MG63 (cell line): ENCODE measurements at places on chromosomes 11 and 22. TPM values are rescaled to one million over a fixed set of nuclear protein-coding genes. Genes with fewer than 3 reads are reported as not detected.

The BRMS1 gene
- 119 TPM in 2 replicates for total RNA-seq

The RIN1 gene
- total RNA-seq = 45.3 and 65.7 TPM in 2 replicates

The CCDC15 gene
- total RNA-seq = 1.5 and 3.9 TPM in 2 replicates

The OR8H2 gene
- total RNA-seq = not detected in 2 replicates

The TRIM29 gene
- total RNA-seq = not detected in 2 replicates

The PLAAT2 gene
- not detected in 2 replicates for total RNA-seq

The MISFA gene
- total RNA-seq = not detected in 2 replicates

The KCNJ1 gene
- not detected in 2 replicates for total RNA-seq

The IRAG1 gene
- not detected in 2 replicates for total RNA-seq

The DRD2 gene
- 2.7 TPM in 1 of 2 replicates, not detected in the other for total RNA-seq

The MMP7 gene
- not detected in 2 replicates for total RNA-seq

GRCh38 chr11:14218728-14219127 lies 140.3 kb downstream of the RRAS2 start:
- DNase-seq = no peak

GRCh38 chr22:20517422-20517821 lies 10.0 kb downstream of the MED15 start:
- DNase-seq = no peak

DNA sequence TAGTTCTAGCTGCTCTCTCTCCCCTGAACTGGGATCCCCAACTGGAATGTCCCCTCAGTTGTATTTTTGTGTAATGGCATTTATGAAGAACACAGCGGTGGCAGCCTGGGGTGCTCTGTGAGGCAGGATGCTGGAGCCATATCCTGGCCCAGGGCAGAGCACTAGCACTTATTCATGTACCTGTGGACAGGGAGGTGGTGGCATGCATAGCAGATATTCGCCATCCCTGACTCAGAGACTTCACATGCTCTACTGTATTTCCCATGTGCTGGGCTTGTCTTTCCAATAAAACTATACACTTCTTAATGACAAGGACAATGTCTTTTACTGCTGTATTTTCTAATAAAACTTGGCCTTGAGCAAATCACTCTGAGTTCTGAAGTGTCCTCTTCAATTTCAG lies 125.3 kb downstream of the ADAMTS15 start:
- DNase-seq = no peak

DNA sequence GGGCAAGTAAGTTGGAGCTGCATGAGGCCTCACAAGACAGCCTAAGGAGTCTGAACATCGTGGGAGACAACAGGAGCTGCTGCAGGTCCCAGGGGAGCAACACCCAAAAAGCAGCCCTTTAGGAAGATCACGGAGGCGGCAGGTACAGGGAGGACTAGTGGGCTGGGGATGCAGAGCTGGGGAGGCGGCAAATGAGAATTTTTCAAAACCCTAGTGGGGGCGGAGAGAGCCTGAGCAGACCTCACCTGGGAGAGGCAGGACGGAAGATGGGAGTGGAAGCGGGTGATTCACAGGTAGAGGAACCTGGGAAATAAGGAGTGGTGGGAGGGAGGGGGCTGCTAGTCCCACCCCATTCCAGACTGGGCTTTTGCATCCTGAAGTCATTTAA lies 42.1 kb downstream of the DKK3 start:
- no peak for DNase-seq

GRCh38 chr11:46383974-46384701 lies 2.7 kb downstream of the MDK start:
- no peak for DNase-seq

- DNase-seq = no peak
Observed at GRCh38 chr11:47259232-47259977, 1.6 kb downstream of the NR1H3 start.

DNA sequence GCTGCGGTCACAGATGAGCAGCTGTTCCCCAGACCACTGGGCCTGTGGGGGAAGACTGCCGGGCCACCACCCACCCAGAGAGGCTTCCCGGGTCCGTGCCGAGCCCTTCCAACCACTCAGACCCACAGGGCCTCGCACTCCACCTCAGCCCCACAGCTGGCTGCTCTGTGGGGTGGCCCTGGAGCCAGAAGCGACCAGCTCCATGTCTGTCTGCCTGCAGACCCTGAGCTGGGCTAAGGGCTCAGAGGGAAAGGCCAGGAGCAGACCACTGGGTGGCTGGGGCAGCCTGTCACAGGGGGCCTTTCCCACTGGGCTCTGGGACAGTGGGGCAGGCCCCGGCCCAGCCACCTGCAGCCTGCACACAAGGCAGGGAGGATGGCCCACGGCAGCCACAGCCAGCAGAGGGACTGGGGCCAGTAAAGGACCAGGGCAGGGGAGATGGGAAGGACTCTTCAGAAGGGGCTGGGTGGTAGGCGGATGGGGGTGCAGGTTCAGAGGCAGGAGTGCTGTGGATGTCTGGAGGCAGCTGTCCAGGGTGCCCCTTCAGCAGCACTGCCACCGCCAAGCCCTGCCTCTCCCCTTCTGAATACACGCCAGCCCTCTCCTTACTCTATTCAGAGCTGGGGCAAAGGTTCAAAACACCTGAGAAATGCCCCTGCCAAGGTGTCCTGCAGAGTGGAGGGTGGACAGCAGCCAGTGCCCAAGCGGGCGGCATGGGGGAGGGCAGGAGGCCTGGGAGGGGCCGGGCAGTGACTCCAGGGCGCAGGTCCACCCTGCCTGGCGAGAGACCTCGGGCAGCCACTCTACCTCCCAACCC lies 32.2 kb downstream of the GNB1L start:
- no peak for DNase-seq

- DNase-seq = no peak
Observed at GRCh38 chr22:46111645-46112306, 38.5 kb upstream of the PPARA start.

DNA sequence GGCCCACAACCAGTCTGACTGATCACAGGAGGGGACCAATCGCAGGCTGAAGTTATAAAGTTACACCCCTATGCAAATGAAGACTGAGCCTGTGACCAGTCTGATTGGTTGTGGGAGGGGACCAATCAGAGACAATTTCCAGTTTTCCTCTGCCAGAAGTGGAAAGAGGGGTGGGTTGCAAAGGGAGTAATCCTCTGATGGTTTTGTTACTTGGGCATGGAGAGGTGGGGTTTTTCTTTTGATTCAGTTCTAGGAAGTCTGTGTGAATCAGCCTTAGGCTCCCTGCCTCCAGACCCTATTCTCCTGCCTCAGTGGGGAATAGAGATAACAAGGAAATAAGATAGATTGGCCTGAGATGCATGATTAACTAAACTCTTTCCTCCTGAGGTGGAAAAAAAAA lies 9.9 kb downstream of the OR6M1 start:
- no peak for DNase-seq

DNA sequence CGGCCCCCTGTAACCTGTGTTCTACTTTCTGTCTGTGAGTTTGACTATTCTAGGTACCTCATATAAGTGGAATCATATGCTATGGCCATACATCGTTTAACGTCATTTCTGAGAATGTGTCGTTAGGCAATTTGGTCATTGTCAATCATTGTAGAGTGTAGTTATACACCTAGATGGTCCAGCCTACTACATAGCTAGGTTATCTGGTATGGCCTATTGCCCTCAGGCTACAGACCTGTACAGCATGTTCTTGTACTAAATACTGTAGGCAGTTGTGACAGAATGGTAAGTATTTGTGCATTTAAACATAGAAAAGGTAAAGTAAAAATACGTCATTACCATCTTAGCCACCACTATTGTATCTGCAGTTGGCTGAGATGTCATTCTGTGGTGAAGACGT lies 35.2 kb downstream of the MYO7A start:
- DNase-seq = no peak

DNA sequence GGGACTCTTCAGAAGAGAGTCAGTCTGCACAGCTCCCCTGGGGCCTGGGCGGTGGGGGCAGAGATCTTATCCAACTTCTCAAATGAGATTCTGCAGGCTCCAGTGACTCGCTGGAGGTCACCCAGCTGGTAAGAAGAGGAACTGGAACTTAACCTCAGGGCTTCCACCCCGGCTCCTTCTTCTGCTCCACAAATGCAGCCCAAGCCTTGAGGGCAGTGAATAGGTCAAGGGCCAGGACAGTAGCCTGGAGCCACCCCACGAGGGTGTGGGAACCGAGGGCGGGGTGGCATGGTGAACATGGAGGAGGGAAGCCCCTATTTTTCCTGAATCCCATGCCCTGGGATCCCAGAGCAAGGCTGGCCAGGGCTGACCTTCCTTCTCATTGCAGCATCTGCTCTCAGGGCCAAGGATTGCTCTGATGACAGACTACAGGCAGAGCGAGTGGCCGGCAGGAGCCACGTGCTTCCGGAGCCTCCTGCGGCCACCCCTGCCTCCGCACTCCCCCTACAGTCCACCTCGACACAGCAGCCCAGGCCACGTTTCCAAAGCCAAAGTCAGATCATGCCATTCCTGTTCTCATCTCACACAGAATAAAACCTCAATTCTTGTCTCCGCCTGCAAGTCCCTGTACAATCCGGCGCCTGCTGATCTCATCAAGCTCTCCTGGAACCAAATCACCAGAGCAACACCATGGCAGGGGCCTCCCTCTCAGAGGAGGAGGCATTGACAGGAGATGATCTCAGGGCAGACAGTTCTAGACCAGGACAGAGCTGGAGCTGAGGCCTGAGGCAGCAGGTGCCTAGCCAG lies 21.1 kb upstream of the UPK3A start:
- peak; percentile 74 for DNase-seq

DNA sequence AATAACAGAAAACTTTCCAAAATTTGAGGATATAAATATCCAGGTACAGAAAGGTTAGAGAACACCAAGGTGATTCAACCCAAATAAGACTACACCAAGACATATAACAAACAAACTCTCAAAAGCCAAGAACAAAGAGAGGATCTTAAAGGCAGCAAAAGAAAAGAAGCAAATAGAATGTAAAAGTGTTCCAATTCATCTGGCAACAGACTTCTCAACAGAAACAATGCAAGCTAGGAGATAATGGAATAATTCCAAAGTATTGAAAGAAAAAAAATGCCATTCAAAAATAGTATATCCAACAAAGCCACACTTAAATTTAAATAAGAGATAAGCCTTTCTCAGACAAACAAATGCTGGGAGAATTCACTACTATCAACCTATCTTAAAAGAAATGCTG lies 153.0 kb upstream of the FAT3 start:
- DNase-seq = no peak

GRCh38 chr11:44978961-44979331 lies 28.3 kb upstream of the TP53I11 start:
- no peak for DNase-seq

GRCh38 chr22:47112582-47112965 lies 350.1 kb downstream of the TBC1D22A start:
- no peak for DNase-seq

DNA sequence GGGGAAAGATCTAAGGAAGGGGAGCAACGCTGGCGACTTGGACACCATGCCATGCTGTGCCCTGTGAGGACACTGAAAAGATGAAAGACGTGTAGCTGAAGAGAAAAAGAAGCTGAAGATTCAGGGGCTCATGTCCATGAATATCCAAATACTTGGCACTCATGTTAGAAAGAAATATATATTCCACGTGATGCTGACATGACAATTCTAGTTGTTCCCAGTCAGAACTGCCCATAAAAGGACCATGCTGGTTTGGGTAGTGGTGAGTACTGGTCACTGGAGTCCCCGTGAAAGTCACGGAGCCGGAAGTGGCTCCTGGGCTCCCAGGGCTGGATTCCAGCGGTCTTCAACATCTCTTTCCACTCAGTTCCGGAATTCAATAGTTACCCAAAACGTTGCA lies 9.9 kb downstream of the MS4A15 start:
- no peak for DNase-seq

GRCh38 chr22:21797444-21798221 lies 62.0 kb upstream of the YPEL1 start:
- no peak for DNase-seq

- no peak for DNase-seq
Observed at GRCh38 chr11:113313601-113314000, 782 bp upstream of the TTC12 start.

DNA sequence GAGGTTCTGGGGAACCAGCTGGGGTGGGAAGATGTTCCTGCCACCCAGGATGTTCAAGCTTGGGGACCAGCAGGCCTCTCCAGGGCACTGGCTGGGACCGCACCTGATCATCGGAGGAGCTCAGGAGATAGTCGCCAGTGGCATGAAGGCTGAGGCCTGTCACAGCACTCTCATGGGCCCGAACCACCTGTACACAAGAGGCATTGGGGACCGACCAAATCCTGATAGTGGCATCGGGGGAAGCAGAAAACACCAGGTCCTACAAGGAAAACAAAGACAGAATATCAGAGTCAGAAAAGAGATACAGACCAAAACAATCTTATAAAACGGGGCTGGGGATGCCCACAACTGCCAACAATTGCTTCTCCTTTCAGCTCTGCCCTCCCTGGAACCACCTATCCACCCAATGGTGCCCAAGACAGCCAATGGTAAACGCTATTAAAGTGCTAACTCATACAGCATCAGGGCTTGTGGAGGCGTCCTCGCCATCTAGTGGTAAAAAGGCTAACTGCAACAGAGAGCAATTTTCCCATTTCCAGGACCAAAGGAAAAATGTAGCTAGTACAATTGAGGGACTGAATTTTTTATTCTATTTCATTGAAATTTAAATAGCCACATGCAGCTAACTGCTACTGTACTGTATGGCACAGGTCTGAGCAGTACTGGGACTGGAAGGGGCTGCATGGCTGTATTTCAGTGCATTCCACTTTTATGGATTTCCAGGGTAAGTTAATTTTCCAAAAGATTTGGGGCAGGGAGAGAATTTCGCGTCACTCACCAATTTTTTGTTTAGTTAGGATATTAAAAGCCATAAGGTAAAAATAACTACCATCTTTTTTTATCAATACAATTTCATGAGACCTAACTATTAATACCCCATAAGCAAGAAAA lies 7.1 kb downstream of the PRPF19 start:
- DNase-seq = peak; percentile 18

- no peak for DNase-seq
Observed at GRCh38 chr11:22730319-22730718, 63.9 kb downstream of the GAS2 start.

DNA sequence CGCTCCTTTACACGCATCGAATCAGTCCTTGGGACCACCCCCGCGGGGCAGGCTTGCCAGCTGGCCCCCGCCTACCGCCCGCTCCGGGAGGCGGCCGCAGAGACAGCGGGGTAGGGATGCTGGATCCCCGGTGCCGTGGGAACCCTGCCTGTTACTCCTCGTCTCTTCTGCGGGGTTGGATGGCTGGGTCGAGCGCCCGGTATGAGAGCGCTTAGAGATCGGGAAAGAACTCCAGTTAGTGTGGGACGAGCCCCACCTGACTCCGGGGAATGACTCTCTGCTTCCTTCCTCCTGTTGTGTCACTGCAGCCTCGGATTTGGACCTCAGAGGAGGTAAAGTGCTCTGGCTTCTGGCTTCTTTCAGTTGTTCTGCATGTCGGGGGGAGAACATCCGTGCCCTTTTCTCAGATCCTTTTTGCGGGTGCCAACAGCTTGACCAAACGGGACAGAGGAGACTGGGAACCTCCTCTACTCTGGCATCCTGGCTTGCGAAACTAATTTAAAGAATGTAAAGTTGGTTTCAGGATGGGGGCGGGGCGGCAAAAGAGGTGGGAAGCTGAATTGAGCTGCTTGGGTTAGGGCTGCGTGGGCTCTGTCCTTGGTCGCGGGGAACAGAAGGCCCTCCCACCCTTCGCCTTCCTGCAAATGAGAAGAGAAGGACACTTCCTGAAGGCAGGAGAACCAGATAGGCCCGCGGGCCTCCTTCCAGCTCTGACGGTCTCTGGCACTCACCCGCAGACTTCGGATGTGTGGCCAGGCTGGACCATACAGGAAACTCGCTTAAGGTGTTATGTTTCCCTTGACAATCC lies 938 bp downstream of the LAYN start:
- DNase-seq = peak; percentile 86

- DNase-seq = no peak
Observed at GRCh38 chr11:19394525-19395016, 153.8 kb upstream of the E2F8 start.

- no peak for DNase-seq
Observed at GRCh38 chr11:69005631-69006368, 7.2 kb downstream of the MRGPRF start.

- no peak for DNase-seq
Observed at GRCh38 chr22:44160421-44160820, 20.3 kb upstream of the PARVG start.
